ENCODE measurements at places on chromosomes 6 and 20.

DNA sequence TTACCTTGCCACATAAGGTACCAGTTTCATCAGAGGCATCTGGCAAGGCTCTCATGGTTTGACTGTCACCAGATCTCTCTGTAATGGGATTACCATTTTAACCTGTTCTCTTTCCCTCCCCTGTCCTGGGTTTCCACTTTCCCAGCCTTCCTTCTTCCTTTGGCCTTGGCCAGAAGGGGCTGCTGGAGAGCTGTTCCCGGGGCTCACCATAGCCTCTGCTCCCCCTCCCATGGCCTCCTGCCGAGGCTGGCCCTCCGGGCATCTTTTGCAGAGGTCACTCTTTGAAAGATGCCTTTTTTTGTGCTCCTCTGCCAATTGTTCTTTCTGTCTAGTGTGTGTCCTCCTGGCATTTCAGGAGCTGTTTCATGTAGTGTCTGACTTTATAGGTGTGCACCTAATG is 100.7 kb upstream of the SCP2D1 start:
- no peak for DNase-seq

GRCh38 chr6:137928286-137928685 is 61.2 kb downstream of the TNFAIP3 start:
- no peak for DNase-seq

DNA sequence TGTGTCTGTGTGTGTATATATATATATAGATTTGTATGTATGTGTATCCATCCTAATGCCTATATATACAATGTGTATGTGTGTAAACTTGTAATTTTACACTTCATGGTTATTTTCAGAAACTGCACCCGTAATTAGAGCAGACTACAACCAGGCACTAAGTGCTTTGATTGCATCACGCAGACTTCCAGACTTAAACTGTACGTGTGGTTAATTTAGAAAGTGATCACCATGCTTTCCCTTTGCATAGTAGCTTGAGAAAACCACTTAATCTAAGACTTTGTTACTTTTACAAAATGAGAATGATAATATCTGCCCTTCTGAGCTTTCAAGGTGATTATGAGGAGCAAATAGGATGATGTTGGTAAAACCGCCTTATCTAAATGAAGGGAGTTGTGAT is 50.1 kb upstream of the E2F3 start:
- DNase-seq = no peak

DNA sequence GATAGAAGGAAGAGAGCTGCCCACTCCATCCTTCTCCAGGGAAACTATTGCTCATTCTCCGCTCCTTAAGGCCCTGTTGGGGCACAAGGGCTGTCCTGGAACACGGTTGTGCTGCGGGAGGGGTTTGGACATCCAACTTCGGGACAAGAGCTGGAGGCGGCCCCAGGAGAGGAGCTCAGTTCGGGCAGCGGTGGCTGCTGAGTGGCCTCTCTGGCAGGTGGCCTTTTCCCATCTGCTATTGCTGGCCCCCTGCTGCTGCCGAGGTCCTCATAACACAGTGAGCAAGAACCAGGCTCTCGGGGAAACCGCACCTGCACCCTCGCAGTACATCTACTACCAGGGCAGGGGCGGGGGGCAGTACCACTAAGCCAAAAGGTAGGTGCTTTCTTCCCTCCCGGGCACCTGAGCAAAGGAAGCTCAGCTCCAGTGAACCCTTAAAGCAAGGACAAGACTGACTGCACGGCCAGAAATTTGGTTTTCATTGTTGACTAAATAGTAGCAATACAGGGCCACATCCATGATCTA is 63.7 kb downstream of the PSMG4 start:
- DNase-seq = no peak

DNA sequence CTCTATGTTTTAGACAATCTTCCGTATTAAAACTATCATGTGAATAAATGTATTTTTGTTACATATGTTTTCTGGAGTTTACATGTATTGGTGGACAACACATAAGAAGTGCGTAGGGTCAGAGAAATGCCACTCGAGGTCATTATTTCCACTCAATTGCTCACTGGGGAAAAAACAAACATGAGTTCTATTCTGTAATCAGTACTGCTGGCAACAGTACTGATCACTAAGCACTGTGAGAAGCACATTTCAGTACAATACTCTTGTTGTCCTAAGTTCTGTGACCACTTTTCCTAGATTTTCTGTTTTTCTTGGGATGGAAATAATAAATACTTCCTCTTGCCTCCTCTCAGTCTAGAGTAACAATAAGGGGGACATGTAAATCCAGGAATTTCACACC is 44.5 kb downstream of the UST start:
- DNase-seq = no peak

DNA sequence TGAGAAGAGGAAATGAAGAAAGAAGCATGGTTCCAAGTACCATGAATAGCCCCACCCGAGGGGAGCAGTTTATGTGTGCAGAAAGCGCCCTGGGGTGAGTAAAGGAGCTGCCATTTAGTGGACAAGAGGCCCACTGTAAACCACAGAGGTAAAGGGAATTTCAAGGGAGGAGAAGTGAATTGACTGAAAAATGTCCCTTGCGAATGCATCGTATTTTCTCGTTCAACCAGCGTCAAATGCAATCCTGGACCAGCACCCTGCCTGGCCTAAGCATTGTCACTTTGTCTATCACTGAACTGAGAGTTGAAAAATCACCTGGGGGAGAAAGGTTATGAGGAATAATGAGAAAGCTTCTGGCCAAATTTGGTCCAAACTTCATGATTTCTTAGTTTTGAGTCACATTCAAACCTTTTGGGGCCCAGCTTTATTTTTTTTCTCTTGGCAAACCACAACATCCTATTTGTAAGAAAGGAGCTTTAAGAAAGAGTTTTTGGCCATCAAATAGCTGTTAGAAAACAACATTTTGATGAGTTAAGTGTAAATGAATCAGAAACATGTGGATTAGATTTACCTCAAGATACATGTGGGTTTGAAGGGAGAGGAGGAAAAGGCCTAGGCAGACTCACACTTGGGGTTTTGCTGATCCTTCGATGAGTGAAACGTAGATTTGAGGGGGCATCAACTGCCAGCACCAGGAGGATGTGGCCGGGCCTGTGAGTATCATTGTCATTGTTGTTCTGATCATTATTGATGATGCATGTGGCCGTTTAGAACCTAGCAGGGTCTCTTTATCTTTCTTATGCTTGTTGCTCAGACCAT is 214.0 kb downstream of the CLIC5 start:
- DNase-seq = no peak

- DNase-seq = peak; percentile 65
These were observed 4.6 kb upstream of the SOX18 start for GRCh38 chr20:64053841-64054661.

DNA sequence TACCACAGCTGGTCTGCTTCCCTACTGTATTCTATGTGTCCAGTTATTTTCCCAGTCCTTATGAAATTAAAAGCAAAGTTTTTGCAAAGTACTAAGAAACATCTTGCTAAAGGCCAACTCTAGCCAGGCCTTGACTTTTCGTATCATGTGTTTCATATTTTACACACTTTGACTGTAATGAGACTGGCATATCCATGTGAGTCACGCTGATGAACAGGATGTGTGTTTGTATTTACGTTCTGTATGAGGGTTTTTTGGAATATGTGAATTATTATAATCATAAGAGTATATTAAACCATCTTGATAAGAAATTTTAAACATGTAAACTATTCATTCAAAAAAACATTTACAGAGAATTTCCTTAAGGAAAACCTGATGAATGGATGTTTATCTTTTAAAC is 59.7 kb downstream of the EYA4 start:
- DNase-seq = no peak

DNA sequence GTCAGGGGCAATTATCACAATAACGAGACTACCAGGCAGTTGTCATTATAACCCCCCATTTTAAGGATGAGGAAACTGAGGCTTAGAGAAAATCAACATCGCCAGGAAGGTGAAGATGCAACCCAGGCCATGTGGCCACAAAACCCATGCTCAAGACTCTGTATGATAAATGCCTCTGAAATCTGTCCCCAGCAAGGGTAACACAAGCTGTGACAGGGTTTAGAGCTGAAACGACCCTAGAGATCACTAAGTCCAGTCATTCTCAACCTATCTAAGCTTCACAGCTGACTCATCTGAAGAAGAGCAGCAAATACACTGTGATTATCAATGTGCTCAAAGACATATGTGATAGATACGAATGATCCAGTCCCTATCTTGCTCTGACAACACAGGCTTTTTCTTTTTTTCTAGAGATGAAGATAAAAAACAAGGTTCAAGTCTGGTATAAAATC is 47.0 kb downstream of the ARHGAP18 start:
- DNase-seq = no peak

GRCh38 chr20:43972051-43972450 is 57.4 kb downstream of the TOX2 start:
- no peak for DNase-seq

DNA sequence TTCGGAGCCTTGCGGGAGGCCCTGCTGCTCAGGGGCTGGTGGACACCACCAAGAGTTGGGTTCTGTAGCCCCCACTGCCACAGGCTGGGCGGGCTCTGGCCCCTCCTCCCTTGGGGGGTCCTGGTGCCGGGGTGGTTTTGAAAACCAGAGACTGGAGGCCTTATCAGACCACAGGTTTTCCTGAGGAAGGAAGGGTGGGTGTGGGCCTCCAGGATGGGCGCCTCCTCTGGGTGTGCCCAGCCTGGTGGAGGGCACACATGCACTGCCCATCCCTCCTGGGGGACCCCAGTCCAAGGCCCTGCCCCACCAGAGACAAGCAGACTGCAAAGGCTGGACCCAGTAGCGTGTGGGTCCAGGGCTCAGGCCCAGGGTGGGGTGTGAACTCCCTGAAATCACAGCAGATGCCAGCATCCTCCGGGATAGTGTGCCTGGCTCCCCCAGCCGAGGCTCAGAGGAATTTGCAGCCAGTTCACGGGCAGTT is 13.5 kb upstream of the ZBTB46 start:
- DNase-seq = no peak

- no peak for DNase-seq
These were observed 7.5 kb upstream of the CD164 start for GRCh38 chr6:109389650-109390274.

GRCh38 chr20:37903317-37904007 is 535 bp downstream of the VSTM2L start:
- no peak for DNase-seq

- no peak for DNase-seq
These were observed 99.1 kb downstream of the TFAP2A start for GRCh38 chr6:10315658-10316372.

DNA sequence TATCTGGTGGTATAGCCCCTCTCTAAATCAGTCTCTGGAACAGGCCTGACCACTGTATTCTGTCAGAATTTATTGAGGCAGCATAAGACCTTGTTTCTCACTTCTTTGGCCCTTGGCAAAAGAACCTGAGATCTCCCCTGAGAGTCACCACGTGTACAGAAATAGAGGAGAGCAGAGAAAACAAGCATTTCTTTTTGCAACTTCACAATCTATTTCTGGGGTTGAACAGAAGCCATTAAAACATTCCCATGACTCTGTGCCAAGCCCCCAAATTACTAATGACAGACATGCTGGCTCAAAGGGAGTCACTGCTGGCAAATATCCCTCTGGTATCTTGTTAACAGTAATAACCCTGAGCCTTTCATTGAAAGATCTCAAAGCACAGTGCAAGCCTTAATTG is 395.3 kb downstream of the MAFB start:
- no peak for DNase-seq

DNA sequence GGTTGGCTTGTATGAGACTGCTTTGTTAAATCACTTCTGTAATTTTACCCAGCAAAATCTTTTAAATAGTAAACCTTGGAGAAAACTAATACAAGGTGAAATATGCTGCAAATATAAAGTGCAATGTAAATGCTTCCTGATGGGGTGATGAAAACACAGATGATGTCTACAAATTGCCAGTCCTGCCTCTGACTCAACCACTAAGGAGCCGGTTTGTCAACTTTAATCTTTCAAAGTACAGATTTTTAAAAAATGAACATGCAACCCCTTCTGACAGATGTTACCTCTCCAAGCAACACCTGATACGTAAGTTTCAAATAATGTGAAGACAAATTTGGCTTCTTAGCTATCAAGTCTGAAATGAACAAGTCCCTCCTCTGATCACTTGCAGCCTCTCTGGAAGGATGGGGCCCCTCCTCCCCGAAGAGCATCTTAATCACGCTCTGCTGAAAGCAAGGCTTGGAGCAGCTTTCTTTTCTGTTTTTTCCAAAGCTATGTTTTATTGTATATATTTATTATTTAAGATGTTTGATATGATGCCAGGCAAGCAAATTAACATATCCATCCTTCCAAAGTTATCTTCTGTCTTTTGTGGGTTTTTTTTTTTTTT is 196.0 kb downstream of the MYLK4 start:
- no peak for DNase-seq

DNA sequence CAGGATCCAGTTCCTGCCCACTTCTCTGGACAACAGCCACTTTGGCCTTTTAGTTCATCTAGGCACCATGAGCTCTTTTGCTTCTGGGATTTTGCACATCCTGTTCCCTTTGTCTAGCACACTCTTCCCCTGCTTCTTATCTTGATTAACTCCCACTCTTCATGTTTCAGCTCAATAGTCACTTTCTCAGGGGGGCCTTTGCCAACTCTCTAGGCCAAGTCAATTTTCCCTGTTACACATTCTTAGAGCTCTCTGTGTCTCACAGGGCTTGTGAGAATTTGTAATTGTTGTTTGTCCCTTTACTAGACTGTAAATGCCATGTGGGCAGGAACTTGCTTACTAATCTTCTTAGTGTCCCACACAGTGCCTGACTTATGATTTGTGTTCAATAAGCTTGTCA is 58.1 kb upstream of the EPB41L1 start:
- no peak for DNase-seq

GRCh38 chr6:30006170-30007131 is 54.6 kb upstream of the POLR1H start:
- no peak for DNase-seq

- peak; percentile 70 for DNase-seq
These were observed 107.0 kb upstream of the DST start for GRCh38 chr6:56749632-56750151.

DNA sequence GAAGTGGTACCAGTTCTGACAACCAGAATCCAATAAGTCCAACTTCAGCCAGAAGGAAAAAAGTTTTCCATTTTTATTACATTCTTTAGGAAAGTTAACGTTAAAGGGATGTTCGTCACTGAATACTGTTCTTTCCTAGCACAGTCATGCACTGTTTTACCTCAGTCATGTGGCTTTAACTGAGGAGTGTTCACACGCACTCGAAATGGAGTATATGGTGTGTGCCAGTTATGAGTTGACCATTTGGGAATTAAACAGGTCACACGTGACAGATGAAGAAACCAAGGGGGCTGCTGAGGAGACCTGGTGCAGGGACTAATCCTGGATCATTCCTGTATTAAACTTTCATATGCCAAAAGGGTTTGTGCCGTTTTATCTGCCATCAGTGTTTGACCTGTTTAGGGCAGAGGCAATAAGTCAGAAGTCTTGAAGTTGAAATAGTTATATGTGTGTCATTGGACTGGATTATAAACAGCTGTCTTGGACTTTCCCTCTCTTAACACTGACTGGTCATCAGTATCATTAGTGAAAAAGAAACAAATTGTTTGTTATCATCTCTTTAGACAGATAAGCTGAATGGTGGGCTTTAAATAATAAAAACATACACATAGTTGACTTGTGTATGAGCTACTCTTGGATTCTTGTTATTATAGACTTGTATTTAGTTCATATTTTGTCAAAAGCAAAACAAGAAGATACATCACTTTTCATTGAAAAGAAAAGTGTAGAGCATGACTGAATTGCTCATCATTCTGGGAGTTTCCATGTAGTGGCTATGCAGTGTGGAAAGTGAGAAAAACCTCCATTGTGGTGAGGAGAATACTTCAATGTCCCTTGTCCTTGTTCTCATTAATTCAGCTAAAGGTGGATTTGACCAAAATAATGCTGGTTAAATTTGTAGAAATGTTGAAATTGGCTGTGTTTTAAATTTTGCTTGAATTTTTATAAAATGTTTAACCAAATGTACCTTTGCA is 123.5 kb upstream of the SAMD5 start:
- DNase-seq = no peak

Measured in RKO (cell line).